ENCODE measurements at places on chromosomes 2 and 18.

DNA sequence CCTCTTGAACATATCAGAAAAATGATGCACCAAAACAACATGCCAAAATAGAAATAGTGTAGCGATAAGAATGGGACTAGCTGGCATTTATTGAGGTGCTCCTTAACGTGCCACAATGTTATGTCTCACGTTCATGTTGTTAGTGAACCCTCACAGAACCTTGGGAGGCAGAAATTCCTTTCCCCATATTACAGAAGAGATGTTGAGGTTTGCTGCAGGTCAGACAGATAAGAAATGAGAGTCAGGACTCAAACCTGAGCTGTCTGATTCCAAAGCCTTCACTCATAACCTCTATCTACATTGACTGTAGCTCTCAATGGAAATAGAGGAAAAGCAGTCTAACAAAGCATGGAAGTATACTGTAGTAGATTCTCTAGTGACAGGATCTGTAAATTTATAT is 163.3 kb upstream of the STK17B start:
- DNase-seq = no peak

DNA sequence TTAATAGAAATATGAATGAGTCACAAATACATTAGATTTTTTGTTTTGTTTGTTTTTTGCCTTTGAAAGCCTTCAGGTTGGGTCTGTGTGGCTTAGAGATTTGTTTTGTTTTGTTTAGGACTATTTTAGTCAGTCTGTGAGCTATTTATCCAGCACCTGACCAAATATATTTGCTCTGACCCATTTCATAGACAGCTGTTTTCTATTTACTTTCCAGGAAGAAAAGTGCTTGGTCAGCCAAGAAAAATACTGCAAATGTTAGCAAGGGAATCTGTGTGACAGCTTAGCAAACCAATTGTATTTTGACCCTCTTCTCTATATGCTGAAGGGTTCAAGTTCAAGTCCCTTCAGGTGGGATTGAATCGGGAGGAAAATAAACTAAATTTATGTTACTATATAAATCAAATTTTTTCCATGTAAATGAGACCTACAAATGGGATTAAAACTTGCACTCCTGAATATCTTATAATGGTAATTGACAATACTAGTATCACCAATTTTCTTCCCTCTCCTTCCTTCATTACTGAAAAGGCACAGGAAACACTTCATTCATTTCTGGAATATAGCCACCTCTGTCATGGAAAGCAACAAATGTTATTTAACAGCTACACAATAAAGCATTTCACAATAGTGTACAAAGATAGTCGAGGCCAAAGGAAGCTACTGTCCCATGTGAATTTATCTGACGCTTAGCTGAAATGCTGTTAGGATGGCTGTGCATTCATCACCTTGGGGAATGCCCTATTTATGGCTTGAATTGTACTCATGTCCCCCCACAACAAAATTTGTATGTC is 23.1 kb upstream of the KLF7 start:
- DNase-seq = no peak

GRCh38 chr2:55995211-55995610 is 71.6 kb upstream of the EFEMP1 start:
- no peak for DNase-seq

DNA sequence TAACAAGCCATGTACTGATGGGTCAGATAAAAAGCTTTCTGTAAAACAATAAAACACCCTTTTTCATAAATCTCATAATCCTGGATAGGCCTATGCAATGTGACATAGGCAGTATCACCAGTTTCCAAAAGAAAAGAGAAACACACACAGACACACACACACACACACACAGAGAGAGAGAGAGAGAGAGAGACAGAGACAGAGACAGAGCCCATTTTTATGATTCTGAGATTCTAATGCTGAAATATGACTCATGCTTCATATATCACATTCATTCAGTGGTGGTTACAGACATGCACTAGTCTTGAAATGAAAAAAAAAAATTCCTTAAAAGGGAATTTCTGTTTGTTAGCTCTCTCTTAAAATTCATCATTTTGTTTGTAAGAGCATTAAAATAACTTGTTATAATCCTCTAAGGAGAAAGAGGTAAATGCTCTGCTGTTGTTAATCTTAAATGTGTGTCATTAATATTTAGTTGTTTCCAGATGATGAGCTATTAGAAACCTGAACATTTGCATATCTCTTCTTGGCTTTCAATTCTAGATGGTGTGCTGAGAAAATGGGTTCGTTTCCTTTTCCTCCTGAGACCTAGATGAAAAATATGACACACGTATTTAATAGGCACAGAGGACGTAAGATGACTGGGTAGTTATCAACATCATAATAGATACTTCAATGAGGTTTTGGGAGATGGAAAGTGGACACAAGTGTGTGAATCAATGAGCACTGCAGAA is 1598.7 kb upstream of the ACVR2A start:
- no peak for DNase-seq

DNA sequence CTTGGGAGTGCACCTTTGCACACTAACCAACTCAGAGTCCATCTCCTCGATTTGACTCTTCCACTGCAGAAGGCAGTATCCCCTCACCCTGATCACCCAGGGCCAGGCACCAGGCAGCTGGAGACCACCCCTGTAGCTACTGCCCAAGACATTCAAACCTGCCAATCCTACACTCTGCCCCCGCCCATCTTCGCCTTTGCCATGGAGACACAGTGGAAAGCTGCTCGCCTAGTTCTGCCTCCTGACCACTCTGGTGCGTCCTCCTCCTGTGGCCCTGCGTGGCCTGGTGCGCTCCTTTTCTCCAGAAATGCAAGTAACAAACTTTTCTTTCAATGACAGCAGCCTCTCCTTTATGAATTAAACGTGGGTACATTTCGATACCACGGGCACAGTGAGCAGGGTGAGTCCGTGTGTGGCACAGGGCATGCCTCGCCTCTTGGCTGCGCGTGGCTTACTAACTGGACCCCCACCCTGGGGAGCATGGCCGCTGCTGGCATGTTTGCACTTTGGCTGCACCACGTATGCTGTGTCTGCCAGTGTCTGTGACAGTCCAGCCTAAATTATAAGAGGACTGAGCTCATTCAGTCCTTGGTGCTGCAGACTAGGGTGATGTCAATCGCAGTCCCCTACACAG is 47.6 kb downstream of the LONRF2 start:
- no peak for DNase-seq

- no peak for DNase-seq
These were observed 278.9 kb downstream of the PRKCE start for GRCh38 chr2:45930396-45930792.

Data from activated CD4-positive, alpha-beta T cell treated with anti-CD3 and anti-CD28 coated beads, Interleukin-2, Interleukin-6, amounts not matched to agents 100 ng/mL and 50 ng/mL, durations not matched to agents 16 hours and 8 hours (primary cell).